Stomach (tissue), 19 donors: ENCODE measurements at places on chromosomes 1 and 21. TPM values are rescaled to one million over a fixed set of nuclear protein-coding genes. Genes with fewer than 3 reads are reported as not detected.

Gene BACE2
- total RNA-seq = 83.0 TPM

Gene RIPK4
- 33.8 TPM for total RNA-seq

Gene C8A
- total RNA-seq = not detected

Gene CHI3L1
- total RNA-seq = not detected

GRCh38 chr1:187605736-187606135 lies 777.0 kb downstream of the PLA2G4A start:
- no peak for DNase-seq

DNA sequence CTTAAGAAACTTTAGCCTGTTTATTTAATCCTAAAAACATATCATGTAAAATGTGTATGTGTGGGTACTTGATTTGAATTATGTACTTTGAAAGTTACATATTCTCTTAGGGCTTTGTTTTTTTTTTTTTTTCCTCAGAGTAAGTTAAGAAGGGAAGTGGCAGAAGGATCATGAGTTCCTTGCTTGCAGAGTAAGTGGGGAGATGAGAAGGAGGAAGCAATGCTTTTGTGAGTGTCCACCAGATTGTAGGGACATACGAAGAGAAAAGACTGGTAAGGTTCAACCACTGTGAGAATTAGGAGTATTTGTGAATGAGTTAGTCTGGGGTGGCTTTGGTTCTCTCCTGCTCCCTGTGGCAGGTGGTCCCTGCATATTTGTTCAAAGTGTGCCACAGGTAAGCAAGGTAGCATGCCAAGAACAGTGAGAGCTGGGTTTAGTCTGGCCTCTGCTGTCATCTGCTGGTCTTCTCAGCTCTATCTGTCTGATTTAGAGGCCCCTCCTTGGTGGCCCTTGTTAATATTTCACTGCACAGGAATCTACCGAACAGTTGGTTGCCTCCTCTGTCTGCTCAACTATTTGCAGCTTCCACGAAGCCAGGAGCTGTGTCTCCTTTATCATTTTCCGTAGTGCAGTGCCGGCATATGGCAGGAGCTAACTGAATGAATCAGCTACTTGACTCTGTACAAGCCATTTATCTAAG lies 9.5 kb downstream of the DNM3 start:
- no peak for DNase-seq

- DNase-seq = no peak
Observed at GRCh38 chr1:117580436-117580835, 25.4 kb upstream of the TENT5C start.

DNA sequence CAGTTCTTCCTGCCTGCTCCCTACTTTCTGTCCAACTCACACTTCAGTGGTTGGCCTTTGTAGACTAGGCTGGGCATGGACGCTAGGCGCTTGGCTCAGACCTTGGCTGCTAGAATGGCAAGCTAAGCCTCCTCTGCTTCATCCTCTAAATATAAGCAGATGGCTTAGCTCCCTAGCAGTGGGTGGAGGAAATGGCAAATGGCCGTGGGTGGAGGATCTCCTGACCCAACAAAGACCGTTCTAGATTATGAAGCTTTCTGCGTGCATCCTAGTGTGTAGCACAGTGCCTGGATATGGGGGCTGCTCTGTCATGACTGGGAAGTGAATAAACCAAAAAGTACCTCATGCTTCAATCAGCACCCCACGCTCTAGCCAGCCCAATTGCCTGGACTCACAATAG lies 10.4 kb upstream of the ETV3L start:
- DNase-seq = no peak

DNA sequence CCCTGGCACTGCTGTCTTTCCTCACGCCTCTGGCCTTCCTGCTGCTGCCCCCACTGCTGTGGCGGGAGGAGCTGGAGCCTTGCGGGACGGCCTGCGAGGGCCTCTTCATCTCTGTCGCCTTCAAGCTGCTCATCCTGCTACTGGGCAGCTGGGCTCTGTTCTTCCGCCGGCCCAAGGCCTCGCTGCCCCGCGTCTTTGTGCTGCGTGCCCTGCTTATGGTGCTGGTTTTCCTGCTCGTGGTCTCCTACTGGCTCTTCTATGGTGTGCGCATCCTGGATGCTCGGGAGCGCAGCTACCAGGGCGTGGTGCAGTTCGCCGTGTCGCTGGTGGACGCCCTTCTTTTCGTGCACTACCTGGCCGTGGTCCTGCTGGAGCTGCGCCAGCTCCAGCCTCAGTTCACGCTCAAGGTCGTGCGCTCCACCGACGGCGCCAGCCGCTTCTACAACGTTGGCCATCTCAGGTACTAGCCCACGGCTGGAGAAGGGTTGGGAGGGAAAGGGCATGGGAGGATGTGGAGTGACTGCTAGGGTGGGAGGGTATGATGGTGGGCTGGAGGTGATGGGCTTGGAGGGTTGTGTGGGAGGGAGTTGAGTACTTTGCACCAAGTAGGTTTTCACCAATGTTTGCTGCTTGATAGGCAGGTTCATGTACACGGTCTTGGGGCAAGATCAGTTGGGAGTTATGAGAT lies 18.9 kb downstream of the VANGL2 start:
- DNase-seq = no peak
